ENCODE measurements at places on chromosomes 6 and 20.

GRCh38 chr20:59569305-59569704 is 35.0 kb upstream of the PHACTR3 start:
- no peak for DNase-seq

- no peak for DNase-seq
Observed at GRCh38 chr6:142485256-142485655, 183.4 kb downstream of the ADGRG6 start.

- peak; percentile 43 for DNase-seq
Observed at GRCh38 chr20:25553819-25554296, 31.5 kb downstream of the NINL start.

DNA sequence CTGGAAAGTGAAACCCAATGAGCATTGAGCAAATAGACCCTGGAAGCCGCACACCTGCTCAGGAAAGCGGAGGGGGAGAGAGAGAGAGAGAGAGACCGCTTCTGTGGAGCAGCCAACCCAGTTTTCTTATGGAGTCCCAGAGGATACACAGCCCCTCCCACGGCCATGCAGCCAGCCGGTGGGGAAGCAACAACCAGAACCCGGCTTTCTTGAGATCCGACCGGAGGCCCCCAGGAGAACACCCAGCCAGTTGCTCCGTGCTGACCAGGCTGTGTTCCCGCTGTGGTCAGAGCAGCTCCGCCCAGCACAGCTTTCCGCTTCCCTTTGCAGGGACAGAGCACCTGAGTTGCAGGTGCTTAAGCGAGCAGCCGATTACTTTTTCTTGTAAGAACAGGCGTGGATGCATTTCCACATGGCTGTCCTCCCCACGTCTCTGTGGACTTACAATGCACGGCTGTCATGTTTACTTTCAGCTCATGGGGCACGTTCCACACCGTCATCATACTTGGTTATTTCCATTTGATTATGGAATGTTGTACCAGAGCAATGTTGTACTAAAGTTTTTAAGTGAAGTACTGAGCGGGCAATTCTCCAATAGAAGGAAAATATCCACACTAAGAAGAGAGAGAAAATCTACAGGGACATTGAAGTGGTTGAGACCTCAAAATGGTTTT is 381.9 kb downstream of the THBS2 start:
- DNase-seq = peak; percentile 95

DNA sequence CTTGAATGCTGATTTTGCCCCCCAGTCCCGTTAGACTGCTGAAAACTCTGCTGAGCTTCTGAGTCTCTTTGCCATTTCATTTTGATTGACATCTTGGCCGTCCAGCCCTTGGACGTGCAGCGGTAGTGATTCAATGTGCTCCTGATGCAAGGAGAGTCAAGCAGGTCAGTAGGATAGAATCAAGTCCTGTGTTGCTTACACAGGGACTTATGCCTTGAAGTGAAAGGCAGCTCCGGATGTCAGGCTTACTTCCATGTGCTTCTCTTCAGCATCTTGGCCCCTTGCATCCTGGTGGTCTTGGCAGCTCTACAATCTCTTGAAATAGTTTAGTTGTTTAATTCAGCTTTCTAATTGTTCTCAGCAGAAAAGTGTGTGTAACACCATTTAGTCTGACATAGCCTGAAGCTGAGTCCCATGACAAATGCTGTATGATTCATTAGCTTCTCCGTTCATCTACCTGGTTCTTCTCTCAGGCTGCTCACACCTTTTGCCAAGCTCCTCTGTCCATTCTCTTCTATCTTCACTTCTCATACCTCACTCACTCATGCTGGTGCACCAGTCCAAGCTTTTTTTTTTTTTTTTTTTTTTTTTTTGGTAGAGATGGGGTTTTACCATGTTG is 76.0 kb downstream of the EZR start:
- no peak for DNase-seq

DNA sequence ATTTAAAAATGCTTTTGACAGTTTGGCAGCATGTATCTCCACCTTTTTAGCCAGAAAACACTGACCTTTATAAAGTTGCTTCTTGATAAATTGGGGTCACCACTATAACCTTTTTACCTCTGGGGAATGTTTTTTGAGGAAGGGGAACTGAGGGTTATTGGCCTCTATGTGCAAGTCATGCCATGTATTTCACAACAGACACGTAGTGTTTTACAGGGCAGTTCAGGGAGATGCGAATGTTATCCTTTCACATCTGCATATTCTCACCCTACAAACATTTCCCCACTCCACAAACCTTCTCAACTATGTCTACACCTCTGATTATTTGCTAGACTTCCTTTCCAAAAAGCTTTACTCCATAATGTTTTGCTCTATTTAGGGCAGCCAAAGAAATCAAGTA is 17.0 kb upstream of the SLA2 start:
- DNase-seq = no peak

DNA sequence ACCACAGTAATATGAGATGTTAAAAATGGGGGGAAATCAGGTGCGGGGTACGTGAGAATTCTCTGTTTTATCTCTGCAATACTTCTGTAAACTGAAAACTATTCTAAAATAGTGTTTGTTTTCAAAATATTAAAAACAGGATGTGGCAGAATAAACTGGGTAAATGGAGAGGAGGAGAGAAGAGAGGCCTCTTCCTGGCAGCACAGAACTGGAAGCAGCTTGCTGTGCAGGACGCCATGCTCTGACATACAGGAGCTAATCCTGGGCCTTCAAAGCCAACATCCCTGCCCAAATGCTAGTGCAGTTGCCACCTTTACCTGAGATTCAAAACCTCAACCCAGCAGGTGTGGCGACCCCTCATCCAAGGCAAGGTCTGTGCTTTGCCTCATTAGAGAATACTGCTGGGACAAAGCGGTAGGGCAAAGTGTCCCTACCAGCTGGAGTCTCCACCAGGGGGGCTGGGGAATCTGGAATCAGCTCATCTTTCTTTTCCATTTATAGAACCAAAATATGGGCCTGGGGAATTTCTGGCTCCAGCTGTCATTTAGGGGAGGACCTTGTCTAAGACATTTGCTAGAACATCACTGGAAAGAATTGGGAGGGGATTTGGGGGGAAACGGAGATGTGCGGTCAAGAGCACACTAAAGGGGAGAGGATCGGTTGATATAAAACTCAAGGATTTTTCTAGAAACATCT is 67.3 kb downstream of the SCML4 start:
- DNase-seq = no peak

DNA sequence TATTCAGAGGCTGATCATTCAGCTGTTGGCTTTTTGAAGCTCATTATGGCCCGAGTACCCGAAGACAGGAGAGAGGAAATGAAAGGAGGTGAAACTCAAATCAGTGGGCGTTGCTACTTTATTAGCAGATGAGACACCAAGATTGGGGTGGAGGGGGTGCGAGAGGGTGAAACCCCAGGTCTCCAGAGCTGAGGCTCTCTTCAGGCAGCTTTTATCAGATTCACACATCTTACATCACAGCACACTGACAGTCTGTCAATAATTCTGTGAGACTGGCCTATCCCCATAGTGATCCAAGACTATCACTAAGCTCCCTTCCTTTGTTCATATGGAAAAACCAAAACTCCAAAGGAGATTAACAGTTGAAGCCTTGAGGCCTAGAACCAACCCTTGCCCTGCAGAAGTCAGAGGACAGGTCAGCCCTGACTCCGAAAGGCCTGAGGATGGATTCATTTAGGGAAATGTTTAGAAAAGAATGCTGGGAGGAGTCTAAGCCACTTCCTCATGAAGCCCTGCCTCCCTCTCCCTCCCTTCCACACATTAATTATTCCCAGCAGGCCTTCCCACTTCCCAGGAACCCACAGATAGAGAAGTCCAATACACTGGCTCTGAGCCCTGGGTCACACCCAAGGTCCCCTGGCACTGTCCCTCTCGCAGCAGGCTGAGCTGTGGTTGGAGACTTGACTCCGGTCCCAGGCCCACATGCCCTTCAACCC is 23.2 kb downstream of the TRERF1 start:
- DNase-seq = no peak

DNA sequence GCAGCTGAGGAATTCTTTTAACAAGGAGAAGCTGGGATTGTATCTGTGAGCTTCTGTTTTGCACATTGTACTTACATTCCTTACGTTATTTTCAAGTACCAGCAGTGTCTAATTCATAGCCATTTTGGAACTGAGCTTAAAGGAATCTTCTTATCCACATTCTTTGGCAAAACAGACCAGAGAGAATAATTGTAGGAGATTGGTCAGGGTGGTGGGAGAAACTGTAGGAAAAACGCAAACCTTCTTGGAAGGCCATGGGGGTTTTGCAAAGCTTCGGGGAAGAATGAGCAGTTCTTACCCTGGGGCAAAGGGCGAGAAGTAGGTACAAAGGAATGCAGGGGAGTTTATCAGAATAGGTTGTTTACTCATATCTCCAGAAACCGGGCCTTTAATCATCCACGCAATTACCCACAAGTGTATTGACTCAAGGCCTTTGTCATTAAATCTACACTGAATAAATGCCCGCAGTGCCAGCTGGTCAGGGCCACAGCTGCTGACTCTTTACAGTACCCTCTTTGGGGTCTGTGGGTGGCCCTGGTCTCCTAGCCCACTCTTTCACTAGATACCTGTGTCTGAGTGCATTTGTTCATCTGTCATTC is 39.6 kb upstream of the SPTLC3 start:
- DNase-seq = no peak

- peak; percentile 71 for DNase-seq
Observed at GRCh38 chr20:58692579-58693225, at the start of gene NPEPL1. Gene NPEPL1, plus strand, starts transcription at chr20:58692800. Its CDS starts 101 bp downstream, at chr20:58692901.

DNA sequence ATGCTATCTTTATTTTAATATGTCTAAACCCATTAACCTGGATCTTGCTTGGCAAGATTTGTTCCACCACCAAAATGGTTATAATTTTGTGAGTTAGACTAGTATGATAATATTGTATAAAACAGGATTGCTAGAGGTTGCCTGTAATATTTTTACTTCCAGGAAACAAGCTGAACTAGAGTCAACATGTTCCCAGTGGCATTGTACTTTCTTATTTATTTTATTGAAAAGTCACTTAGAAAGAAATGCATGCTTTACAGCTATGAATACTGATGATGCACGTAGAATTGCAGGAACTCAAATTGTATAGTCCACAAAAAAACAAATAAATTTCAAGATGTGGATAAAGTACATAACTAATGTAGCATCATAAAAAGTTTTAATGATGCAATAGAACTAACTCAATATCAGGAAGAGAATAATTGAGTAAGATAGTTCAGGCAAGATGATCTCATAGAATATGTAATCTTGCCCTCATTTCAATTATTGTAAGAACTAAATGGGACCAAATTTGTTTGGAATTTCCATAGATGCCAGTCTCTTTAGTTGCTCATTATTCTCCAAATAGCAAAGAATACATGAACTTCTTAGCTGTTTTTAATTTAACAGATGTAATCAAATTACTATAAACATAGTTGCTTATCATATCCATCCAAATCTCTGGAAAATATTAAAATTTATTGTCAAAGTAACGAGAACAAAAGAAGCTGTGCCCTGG is 451.8 kb downstream of the COL12A1 start:
- DNase-seq = no peak

DNA sequence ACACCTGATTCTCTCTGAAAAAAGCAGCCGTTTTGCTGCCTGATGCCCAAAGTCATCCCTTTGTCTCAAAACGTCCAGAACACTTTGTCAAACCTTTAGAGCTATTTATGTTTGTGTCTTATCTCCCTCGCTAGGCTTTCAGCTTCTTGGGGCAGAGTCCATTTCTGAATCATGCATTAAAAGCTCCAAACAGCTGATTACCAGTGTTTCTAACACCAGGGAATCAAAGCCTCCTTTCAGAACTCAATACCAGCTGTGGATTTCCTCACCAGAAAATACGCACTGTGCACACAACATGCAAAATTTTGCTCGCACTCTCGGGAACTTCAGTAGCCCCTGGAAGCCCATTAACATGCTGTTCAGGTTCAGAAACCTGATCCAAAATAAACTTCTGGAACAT is 333.3 kb downstream of the HACE1 start:
- DNase-seq = peak; percentile 28

DNA sequence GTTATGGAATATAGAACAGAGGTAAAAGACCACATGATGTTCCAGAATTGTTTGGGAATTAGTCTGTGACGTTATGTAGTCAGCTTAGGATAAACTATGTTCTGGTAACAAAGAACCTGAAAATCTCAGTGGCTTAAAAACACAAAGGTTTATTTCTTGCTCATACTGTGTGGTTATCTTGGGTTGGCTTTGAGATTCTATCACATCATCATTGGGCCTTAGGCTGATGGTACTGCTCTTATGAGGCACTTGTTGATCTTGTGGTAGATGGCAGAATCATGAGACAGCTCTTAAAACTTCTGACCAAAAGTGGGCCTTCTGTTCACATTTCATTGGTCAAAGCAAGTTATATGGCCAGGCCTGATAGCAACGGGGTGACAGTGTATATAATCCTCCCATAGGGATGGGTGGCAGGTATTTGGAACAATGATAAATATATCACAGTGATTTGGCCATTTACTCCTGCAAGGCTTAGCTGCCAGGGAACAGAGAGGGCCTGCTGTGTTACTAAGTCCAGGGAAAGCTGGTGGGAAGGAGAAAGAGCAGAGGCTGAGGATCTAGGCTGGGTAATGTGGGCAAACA is 13.5 kb downstream of the DHX35 start:
- DNase-seq = no peak

DNA sequence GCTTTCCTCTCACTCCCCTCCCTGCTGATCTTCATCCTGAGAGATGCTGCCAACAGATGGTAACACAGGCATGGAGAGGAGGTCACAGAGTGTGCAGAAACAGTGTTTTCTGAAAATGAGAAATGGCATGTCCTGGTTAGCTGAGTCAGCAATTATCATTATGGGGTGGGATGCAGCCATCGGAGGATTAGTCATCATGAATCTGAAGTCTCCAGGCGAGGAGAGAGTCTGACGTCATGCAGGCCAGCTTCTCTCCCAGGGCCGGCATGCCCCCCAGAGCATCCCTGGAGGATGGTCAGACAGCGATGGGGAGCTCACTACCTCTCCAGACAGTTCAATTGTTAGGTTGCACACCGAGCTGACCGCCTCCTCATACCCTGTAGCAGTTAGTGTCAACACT is 4.7 kb upstream of the GTSF1L start:
- DNase-seq = no peak

Data from NCI-H146 (cell line).